Naive B cell (primary cell): ENCODE measurements at places on chromosomes 16 and 17. TPM values are rescaled to one million over a fixed set of nuclear protein-coding genes. Genes with fewer than 3 reads are reported as not detected.
A peak's percentile ranks its signal among the peaks of the same experiment; 100 is the strongest.

- H3K27me3 ChIP-seq: no peaks in the 10 kb centered on the region
- H3K4me3 ChIP-seq: peak overlapping the region; percentile 88
- H3K36me3 ChIP-seq: peaks cover 14% of the 10 kb centered on the region
- peak; percentile 62 for DNase-seq
- H3K4me1 ChIP-seq: peaks cover 16% of the 10 kb centered on the region
- H3K27ac ChIP-seq: peak overlapping the region; percentile 94
These were observed 114.5 kb upstream of the CHMP6 start for GRCh38 chr17:80876950-80877728.

- H3K27me3 ChIP-seq: no peaks in the 10 kb centered on the region
- no peak for DNase-seq
- H3K4me1 ChIP-seq: no peaks in the 10 kb centered on the region
- H3K4me3 ChIP-seq: no peak overlapping the region
- H3K27ac ChIP-seq: no peak overlapping the region
These were observed 198.4 kb downstream of the SHISA9 start for GRCh38 chr16:13099822-13100221.

The SP6 gene
- 0.12 TPM for polyA plus RNA-seq

DNA sequence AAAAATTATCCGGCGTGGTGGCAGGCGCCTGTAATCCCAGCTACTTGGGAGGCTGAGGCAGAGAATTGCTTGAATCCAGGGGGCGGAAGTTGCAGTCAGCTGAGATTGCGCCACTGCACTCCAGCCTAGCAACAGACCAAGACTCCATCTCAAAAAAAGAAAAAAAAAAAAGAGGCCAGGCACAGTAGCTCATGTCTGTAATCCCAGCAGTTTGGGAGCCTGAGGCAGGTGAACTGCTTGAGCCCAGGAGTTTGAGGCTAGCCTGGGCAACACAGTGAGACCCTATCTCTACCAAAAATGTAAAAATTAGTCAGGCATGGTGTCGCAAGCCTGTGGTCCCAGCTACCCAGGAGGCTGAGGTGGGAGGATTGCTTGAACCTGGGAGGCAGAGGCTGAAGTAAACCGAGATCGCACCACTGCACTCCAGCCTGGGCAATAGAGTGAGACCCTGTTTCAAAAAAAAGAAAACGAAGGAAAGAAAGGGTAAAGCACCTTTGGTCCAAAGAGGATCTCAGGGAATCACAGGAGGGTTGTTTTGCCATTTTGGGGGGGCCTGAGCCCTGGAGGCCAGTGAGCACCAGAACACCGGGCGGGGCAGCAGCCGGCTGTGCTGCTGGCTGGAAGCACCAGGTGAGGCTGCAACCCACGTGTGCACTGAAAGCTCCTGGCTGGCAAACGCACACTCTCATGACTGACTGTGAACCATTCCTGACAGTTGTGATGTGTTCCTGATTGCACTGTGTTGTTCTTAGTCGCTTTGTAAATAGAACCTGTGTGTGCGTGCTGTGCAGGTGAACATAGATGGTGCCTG is 18.4 kb downstream of the HS3ST6 start:
- H3K4me1 ChIP-seq: no peaks in the 10 kb centered on the region
- no peaks in the 10 kb centered on the region for H3K36me3 ChIP-seq
- no peak overlapping the region for H3K4me3 ChIP-seq
- peak overlapping the region; percentile 10 for H3K27ac ChIP-seq
- no peaks in the 10 kb centered on the region for H3K27me3 ChIP-seq

The HCRT gene
- not detected for polyA plus RNA-seq

- DNase-seq: no peak
- H3K4me1 ChIP-seq: peaks cover 5% of the 10 kb centered on the region
- no peak overlapping the region for H3K27ac ChIP-seq
- H3K4me3 ChIP-seq: no peak overlapping the region
These were observed 25.4 kb downstream of the FLYWCH1 start for GRCh38 chr16:2937170-2937569.

- H3K27me3 ChIP-seq: no peaks in the 10 kb centered on the region
- DNase-seq: no peak
- no peaks in the 10 kb centered on the region for H3K4me1 ChIP-seq
- no peaks in the 10 kb centered on the region for H3K36me3 ChIP-seq
- H3K27ac ChIP-seq: no peak overlapping the region
These were observed 298.4 kb upstream of the SALL1 start for GRCh38 chr16:51449441-51449840.

GRCh38 chr16:11224096-11224893 is 31.7 kb downstream of the SOCS1 start:
- H3K36me3 ChIP-seq: no peaks in the 10 kb centered on the region
- peak; percentile 47 for DNase-seq
- peak overlapping the region; percentile 82 for H3K4me3 ChIP-seq
- no peaks in the 10 kb centered on the region for H3K27me3 ChIP-seq

DNA sequence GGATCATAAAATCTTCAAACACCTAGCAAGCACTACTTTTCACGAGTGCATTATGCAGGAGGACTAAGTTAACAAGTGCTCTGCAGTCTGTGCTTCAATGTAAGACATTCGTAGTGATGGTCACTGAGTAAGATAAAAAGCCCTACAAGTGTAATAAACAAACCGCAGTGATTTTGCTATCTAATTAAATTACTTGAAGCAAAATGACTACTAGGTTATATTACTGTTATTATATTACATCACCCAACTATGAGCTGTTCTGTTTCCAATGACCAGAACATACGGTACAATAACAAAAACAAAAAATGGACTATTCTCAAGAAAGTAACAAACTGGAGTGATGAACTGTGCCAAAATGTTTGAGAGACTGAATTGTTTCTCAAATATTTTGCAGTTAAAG is 11.2 kb downstream of the KLHL10 start:
- H3K4me1 ChIP-seq: peaks cover 8% of the 10 kb centered on the region
- DNase-seq: no peak
- peaks cover 3% of the 10 kb centered on the region for H3K36me3 ChIP-seq
- H3K27me3 ChIP-seq: no peaks in the 10 kb centered on the region
